Activated CD8-positive, alpha-beta memory T cell treated with anti-CD3 and anti-CD28 coated beads for 24 hours (primary cell): ENCODE measurements at places on chromosomes 1 and 21.

DNA sequence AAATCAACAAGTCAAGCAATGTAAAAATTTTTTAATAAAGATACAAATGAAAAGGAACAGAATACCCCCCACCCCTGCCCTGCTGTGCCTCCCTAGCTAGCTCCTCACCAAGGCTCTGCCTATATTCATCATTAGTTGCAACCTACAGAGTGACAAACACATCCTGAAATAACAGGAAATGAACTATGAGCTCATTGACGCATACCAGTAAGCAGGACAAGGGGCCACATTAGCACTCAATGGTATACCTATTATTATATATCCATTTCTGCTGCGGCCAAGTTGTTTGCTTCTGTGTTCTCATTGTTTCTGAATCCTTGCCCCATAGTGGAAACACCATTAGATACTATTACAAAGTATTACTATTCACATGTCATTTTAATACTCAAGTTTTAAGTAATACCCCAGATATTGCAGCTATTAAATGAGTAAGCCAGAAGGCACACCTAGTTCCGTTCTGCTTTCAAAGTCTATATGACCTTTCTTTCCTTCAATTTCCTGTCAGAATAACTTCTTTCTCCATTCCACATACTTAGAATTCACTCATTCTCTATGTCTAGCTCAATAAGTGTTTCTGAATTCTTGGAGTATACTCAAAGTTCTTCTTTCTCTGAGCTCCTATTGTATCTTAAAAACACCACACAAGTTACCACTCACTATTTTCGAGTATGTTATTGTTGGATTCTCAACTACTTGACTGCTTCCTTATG is 1214.9 kb downstream of the PLA2G4A start:
- no peak for DNase-seq

GRCh38 chr21:15964236-15964855 is 234.6 kb downstream of the USP25 start:
- no peak for DNase-seq

DNA sequence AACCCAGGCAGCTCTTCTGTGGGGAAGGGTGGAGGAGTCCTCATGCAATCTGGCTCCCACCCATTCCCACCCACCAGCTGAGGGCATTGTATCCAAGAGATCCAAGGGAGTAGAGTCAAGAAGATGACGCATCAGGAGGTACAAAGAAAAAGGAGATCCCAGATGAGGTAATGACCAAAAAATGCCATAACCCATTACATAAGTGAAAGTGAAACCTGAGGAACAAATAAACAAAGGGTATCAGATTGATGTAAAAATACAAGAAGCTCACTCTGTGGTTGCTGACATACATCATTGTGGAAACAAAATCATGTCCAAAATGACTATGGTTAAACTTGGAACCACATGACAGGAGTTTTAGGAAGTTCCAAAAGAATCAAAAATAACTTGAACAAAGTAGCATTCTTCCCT is 42.5 kb downstream of the CCN1 start:
- no peak for DNase-seq

GRCh38 chr21:45539796-45540600 is 2.2 kb downstream of the SLC19A1 start:
- DNase-seq, result peak; percentile 54

- DNase-seq, result no peak
These were observed 2.3 kb upstream of the MXRA8 start for GRCh38 chr1:1360506-1361169.

- no peak for DNase-seq
These were observed 152.0 kb downstream of the ADGRL4 start for GRCh38 chr1:78854556-78854955.

- no peak for DNase-seq
These were observed 53.5 kb downstream of the FMO4 start for GRCh38 chr1:171367436-171367835.

GRCh38 chr1:52552236-52552504 is 722 bp downstream of the TUT4 start:
- DNase-seq, result peak; percentile 78

DNA sequence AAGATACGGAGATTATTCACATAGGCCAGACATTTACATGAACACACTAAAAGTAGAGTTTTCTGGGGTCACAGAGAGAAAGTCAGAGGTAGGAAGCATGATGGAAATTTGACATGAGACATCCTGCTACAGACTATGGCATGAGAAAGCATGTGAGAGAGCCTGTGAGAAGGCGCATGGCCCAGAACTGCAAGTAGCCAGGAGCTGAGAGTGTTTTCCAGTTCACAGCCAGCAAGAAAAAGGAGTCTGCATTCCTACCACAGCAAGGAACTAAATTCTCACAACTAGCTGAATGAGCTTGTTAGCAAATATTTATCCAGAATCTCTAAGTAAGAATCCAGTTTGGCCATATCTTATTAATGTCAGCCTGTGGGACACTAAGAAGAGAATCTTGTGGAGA is 673.3 kb downstream of the BRINP3 start:
- DNase-seq, result no peak

DNA sequence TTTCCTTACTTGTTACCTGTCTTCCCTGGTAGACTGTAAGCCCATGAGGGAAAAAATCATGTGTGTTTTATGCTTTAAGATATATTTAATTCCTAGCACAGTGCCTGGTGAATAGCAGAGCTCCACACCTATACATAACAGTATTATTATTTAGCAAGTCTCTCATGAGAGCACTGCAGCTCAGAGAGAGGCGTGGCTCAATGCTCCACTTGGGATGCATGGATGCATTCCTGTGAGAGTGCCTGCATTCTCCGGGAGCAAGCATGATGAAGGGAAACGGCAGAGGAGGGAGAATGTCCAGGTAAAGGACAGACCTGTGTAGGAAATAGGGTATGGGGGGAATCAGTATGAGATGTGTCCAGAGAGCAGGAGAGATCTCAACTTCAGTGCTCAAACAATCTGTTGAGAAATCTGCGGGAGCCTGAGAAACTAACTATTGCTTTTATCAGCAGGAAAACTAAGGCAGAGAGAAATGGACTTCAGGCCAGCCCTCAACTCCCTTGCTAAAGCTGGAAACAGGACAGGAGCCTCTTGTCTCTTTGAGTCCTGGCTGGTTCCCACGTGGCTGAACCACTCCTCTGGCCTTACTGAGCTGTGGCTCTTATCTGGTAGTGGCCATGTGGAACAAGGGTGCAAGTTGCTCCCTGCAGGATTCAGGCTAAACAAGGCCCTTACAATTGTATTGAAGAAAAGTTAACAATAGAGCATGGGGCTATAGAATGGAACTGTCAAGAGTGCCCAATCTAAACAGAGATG is 113.1 kb downstream of the KCNN3 start:
- DNase-seq, result peak; percentile 53

DNA sequence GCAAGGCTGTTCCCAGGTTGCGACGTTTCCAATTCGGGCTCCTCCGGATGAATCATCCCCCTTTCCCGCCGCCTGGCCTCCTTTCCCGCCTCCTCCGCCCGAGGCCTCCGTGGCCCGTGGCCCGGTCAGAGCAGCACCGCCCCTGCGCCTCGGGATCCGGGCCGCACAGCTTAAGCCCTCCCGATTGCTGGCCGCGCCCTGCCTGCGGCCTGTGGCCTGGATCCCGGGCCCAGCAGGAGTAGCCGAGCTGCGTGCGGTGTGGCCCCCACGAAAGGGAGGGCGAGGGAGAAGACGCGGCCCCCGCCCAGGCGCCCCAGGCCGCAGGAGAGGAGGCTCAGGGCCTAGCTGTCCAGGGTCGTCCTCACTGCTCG is 1.0 kb downstream of the TMEM200B start:
- no peak for DNase-seq

DNA sequence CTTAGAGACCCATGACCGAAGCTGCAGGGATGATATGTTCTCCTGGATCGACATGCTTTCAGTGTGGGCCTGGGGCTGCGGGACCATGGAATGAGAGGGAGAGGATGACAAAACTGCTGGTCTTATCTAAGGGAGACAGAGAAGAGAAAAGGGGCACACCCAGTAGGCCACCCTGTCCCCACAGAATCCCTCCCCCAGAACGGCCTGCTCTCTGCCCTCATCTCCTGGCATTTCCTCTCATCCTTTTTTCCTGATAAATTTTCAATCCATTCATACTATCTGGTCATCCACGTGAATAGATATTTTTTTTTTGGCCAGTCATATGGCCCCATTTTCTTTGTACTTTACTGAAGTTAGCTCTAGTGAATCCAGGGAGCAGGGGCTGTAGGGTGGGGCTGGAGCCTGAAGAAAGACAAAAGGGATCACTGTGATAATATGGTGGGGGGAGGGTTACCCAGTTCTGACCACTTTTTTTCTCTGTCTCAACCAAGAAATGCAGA is at the start of gene PKLR:
Gene PKLR (minus strand): TSS at position 97 of the 500 bp plus-strand sequence. CDS start 43 bp downstream, at position 54.
- no peak for DNase-seq

DNA sequence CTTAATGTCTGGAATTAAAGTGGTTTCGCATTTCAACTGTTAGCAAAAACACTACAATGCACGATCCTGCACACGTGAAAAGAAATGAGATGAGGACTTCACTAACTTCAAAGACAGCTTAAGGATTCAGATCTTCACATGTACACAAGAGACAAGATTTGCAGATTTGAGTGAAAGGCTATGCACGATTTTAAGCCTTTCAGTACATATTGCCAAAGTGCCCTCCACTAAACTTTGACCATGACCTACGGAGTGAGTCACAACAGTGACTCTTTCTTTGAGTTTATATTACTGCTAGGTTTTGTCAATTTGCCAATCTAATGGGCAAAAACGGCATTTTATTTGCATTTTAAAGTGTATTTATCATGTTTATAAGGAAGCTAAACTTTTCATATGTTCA is 41.2 kb upstream of the CR1L start:
- no peak for DNase-seq
